Mammary microvascular endothelial cell (primary cell): ENCODE measurements at places on chromosomes 11 and 22. TPM values are rescaled to one million over a fixed set of nuclear protein-coding genes. Genes with fewer than 3 reads are reported as not detected.

The TSPAN32 gene
- total RNA-seq, result not detected in 2 replicates

The KRTAP5-11 gene
- total RNA-seq, result not detected in 2 replicates

The PRRG4 gene
- 0.67 and 0.69 TPM in 2 replicates for total RNA-seq

The TSGA10IP gene
- not detected in 2 replicates for total RNA-seq

The NXPE2 gene
- not detected in 2 replicates for total RNA-seq

The KMT2A gene
- 18.0 and 22.1 TPM in 2 replicates for total RNA-seq

The C11orf98 gene
- total RNA-seq, result 72.4 TPM in 2 replicates

The KRTAP5-7 gene
- not detected in 2 replicates for total RNA-seq

The APOL5 gene
- not detected in 2 replicates for total RNA-seq

The APOBEC3H gene
- total RNA-seq, result 0.20 and 7.1 TPM in 2 replicates

The SLC7A4 gene
- total RNA-seq, result not detected in 2 replicates

The ZNF280B gene
- total RNA-seq, result 0.73 and 0.94 TPM in 2 replicates

The TEX54 gene
- total RNA-seq, result not detected in 2 replicates

The ANO9 gene
- 0.20 and 0.89 TPM in 2 replicates for total RNA-seq

The LIN7C gene
- 25.3 and 25.9 TPM in 2 replicates for total RNA-seq

The LUZP2 gene
- total RNA-seq, result not detected in 2 replicates

The PGA4 gene
- not detected in 2 replicates for total RNA-seq

The OR52E2 gene
- total RNA-seq, result not detected in 2 replicates

The PIWIL4 gene
- total RNA-seq, result under 0.01 and 0.20 TPM in 2 replicates

The PELI3 gene
- 3.9 and 6.1 TPM in 2 replicates for total RNA-seq

The MGAT3 gene
- not detected in 2 replicates for total RNA-seq

The SNU13 gene
- 161 and 168 TPM in 2 replicates for total RNA-seq

The BLID gene
- not detected in 2 replicates for total RNA-seq

The P4HA3 gene
- 5.7 and 7.3 TPM in 2 replicates for total RNA-seq

The FADS3 gene
- total RNA-seq, result 259 and 318 TPM in 2 replicates

The MUC5AC gene
- total RNA-seq, result not detected in 2 replicates

The GTSE1 gene
- total RNA-seq, result 19.7 and 21.9 TPM in 2 replicates

The PIH1D2 gene
- 0.64 and 1.9 TPM in 2 replicates for total RNA-seq

The MUC2 gene
- total RNA-seq, result not detected in 2 replicates

The ENDOD1 gene
- 31.6 and 33.4 TPM in 2 replicates for total RNA-seq

The CDC42BPG gene
- 0.33 and 0.49 TPM in 2 replicates for total RNA-seq

The GPR137 gene
- 22.8 and 27.8 TPM in 2 replicates for total RNA-seq

The RBMXL2 gene
- not detected in 2 replicates for total RNA-seq

The CASP5 gene
- total RNA-seq, result not detected in 2 replicates

The MIOX gene
- total RNA-seq, result not detected in 2 replicates

The SC5D gene
- total RNA-seq, result 26.0 and 29.5 TPM in 2 replicates

The SPI1 gene
- total RNA-seq, result not detected in 2 replicates

The KRTAP5-8 gene
- not detected in 2 replicates for total RNA-seq

The TRMU gene
- 34.9 and 36.1 TPM in 2 replicates for total RNA-seq

The MS4A3 gene
- not detected in 2 replicates for total RNA-seq

The EP300 gene
- 19.8 and 36.0 TPM in 2 replicates for total RNA-seq

The FAM118A gene
- 5.6 and 7.7 TPM in 2 replicates for total RNA-seq

The JAM3 gene
- 47.0 and 52.6 TPM in 2 replicates for total RNA-seq

The DTX4 gene
- total RNA-seq, result 0.40 and 1.1 TPM in 2 replicates

The DCDC1 gene
- total RNA-seq, result not detected in 2 replicates

The FIBIN gene
- not detected in 2 replicates for total RNA-seq

The MYOD1 gene
- not detected in 2 replicates for total RNA-seq

The PATL1 gene
- 14.3 and 16.9 TPM in 2 replicates for total RNA-seq

The SEPTIN5 gene
- 7.9 and 8.7 TPM in 2 replicates for total RNA-seq

The RAG2 gene
- total RNA-seq, result not detected in 2 replicates

The UPK3A gene
- total RNA-seq, result not detected in 2 replicates

The ALDH3B2 gene
- total RNA-seq, result not detected in 2 replicates

The TUB gene
- total RNA-seq, result 0.13 and 0.25 TPM in 2 replicates

The MRGPRX3 gene
- not detected in 2 replicates for total RNA-seq

The ACTN3 gene
- not detected in 2 replicates for total RNA-seq

The TMEM132A gene
- 127 and 130 TPM in 2 replicates for total RNA-seq

The BIK gene
- total RNA-seq, result 0.39 and 0.53 TPM in 2 replicates
